ENCODE measurements at places on chromosomes 2 and 18.

- no peak for DNase-seq
These were observed 249.9 kb downstream of the PLCL1 start for GRCh38 chr2:198054299-198054698.

DNA sequence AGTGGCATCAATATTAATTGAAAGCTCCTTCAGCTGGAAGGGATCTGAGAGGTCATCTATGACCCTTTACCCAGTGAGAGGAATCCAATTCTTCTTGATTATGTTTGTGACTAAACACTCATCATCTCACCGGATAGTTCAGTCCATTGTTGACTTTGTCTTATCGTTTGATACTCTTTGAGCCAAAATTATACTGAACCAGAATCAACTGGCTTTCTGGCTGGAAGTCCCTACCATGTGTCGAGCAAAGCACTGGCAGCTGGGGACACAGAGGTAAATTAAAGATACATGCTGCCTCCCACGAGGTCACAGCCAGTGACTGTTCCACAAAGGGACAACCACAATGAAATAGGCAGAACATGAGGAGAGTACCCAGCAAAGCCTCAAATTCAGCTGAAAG is 91.4 kb upstream of the FHL2 start:
- no peak for DNase-seq

DNA sequence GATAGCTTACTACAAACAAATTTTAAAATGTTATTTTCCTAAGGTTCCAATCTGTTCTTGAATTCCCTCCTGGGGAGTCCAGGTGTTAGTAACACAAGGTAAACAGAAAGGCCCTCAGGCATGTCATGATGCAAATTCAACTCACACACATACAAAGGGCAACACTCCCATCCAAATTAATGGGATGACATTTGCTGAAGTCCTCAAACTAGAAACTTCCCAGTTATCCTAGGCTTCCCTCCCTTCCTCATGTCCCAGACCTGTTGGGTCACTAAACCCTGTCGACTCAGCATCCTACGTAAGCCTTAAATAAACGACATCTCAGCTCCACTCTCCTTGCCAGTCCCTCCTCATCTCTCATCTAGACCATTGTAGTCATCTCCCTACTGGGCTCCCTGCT is 85.1 kb downstream of the GREB1L start:
- no peak for DNase-seq

GRCh38 chr2:119264781-119265692 is 41.4 kb downstream of the STEAP3 start:
- DNase-seq, result peak; percentile 53

- no peak for DNase-seq
These were observed 131.6 kb upstream of the TANK start for GRCh38 chr2:161028581-161028980.

DNA sequence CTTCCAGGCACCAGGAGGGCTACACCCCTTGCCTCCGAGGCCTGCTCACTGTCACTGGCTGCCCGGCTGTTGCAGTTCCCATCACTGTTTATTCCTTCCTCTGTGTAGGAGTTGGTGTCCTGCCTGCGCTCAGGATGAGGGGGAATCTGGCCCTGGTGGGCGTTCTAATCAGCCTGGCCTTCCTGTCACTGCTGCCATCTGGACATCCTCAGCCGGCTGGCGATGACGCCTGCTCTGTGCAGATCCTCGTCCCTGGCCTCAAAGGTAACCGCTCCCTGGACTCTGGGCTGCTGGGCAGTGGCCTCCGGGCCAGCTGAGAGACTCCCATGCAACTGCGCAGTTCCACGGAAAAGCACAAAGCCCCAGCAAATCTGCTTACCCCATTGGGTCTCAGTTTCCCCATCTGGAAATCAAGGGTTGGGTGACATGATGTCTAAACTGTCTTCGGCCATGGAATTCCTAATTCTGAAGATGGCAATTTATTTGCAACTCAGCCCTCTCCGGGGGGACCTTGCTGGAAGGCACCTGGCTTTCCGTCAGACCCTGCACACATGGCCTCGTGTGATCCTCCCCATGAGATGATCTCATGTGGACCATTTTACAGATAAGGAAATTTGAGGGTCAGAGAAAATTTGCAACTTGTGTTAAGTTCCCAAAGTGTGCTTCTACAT is 9.4 kb downstream of the COLEC11 start:
- DNase-seq, result no peak

DNA sequence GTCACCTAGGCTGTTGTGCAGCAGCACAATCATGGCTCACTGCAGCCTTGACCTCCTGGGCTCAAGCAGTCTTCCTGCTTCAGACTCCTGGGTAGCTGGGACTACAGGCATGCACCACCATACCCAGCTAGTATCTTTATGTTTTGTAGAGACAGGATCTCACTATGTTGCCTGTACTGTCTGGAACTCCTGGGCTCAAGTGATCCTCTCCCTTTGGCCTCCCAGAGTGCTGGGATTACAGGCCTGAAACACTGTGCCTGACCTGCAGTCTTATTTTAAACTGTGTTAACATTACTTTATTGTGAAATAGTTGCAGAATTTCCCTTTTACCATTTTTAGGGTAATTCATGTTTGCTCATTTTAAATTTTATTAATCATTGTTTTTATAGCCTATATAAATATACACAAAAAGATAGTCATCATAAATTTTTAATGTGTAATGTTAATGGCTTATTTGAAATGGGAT is 24.6 kb downstream of the EML4 start:
- no peak for DNase-seq

- no peak for DNase-seq
These were observed 211.9 kb downstream of the HRH4 start for GRCh38 chr18:24672165-24672941.

GRCh38 chr2:119983108-119983507 is 29.8 kb upstream of the EPB41L5 start:
- DNase-seq, result no peak
